Stimulated activated CD8-positive, alpha-beta memory T cell treated with anti-CD3 and anti-CD28 coated beads, Interleukin-7, amount 100 ng/mL, for 4 hours (primary cell): ENCODE measurements at places on chromosomes 16 and 17.

DNA sequence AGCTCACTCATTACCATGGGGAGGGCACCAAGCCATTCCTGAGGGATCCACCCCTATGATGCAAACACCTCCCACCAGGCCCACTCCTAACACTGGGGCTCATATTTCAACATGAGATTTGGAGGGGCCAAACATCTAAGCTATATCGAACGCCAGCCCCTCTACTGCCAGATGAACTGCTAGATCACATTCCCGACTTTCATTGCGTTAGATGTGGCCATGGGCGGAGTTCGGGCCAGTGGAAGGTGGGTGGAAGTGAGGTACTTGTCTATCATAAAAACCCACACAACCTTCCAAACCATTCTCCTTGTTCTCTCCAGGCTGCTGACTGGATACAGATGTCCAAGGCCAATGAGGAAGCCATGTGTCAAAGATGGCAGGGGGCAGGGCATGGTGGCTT is 27.0 kb upstream of the ANKRD40CL start:
- no peak for DNase-seq

GRCh38 chr17:63139356-63139755 is 173.3 kb downstream of the TANC2 start:
- DNase-seq = no peak

- DNase-seq = no peak
These were observed 84.4 kb downstream of the OR1D5 start for GRCh38 chr17:2978991-2979390.

DNA sequence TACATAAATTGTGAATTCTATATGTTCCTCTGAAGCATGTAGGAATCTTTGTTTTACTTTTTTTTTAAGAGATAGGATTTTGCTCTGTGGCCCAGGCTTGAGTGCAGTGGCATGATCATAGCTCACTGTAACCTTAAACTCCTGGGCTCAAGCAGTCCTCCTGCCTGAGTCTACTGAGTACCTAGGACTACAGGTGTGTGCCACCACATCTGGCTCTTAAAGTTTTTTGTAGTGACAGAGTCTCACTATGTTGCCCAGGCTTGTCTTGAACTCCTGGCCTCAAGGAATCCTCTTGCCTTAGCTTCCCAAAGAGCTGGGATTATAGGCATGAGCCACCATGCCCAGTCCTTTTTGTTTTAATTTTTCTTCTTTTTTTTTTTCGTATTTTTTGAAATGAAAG is 25.3 kb downstream of the IKZF3 start:
- no peak for DNase-seq

- peak; percentile 92 for DNase-seq
These were observed 47.6 kb downstream of the IL21R start for GRCh38 chr16:27449434-27450195.

DNA sequence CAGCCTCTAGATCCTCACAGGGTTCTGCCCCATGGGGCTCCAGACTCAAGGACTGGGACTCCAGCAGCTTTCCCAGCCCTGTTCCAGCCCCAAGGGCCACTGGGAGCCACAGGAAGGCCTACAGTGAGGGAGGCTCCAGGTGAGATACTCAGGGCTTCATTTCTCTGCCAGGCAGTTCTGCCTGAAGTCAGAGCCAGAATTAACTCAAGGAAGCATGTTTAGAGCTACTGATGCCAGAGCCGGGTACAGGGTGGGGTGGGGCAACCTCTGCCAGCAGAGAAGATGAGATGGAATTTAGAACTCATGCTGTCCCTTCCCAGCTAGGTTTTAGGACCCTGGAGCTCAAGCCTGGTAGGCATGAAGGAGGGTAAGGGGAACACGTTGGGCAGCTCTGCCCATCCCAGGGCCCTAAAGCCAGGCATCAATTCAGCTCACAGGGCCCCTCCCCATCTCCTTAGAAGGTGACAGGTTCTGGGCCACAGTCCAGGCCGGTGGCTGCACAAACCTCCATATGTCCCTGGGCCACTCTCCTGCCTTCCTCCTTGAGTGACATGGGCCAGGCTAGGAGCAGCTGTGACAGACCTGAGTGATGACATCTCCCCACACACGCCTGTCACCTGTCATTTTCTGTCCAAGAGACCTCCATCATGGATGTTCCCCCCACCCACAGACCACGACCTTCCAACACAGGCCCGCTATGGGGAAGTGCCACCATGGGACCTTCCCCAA is 24.5 kb upstream of the SPPL2C start:
- no peak for DNase-seq

GRCh38 chr16:48392407-48392806 is 7.2 kb upstream of the SIAH1 start:
- no peak for DNase-seq

DNA sequence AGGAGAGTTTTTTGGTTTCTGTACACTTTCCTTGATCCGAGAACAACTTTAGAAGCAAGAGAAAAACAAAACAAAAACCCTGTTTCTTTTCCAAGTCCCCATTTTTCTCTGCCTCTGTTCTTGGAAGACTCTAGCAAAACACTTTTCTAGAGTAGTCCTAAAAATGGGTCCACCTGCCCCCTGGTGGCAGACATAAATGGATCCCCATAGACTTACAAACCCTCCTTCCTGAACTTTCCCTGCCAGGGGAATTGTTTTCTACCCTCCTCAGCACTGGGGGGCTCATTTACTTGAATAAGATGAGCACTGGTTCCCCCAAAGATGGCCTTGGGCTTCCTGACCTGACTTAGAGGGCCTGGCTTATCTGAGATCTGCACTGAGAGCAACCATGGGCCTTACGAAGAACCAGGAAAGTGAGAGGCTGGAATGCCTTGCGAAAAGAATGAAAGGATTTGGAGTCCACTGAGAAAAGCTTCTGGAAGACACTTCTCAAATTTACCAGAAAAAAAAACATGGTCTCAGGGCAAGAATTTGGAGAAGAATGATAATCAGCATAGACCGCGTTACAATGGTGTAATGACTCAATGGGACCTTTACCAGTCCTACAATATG is 48.0 kb upstream of the CDYL2 start:
- no peak for DNase-seq

DNA sequence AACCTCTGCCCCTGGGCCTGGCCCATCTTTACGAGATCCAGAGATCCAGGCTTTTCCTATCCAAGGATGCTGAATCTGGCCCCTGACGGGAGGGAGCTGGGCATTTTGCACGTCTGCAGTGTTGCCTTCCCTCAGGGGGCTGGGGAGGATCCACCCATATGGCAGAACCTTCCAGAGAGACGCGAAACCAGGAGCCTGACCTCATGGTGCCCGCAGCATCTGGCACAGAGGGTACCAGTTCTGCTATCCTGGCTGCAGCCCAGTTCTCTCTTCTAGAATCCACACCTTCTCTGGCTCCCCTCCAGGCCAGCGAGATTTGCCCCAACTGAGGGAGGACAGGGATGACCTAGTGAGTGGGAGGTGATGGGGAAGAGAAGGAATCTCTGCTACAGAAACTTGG is 20.5 kb upstream of the ZNF652 start:
- no peak for DNase-seq

DNA sequence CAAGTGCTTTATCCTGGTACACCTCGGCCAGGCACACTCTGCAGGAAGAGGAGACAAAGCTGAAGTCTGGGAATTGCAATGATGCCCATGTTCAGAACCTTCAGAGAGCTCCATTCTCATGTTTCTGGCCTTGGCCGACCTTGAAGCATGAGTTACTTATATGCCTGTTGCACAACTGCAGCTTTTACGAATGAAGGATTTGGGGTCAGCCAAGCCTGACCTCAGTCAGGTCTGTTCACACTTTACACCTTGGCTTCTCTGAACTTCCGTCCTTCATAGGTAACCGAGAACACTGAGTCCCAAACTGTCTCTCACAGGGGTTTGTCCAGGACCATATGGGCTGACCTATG is 66.7 kb downstream of the GTF3C1 start:
- DNase-seq = no peak

GRCh38 chr16:57823836-57824235 is 21.5 kb upstream of the KIFC3 start:
- no peak for DNase-seq

GRCh38 chr17:77120868-77121267 is 19.9 kb upstream of the SEC14L1 start:
- DNase-seq = no peak

- no peak for DNase-seq
These were observed 11.1 kb downstream of the RAB40B start for GRCh38 chr17:82687375-82687861.

DNA sequence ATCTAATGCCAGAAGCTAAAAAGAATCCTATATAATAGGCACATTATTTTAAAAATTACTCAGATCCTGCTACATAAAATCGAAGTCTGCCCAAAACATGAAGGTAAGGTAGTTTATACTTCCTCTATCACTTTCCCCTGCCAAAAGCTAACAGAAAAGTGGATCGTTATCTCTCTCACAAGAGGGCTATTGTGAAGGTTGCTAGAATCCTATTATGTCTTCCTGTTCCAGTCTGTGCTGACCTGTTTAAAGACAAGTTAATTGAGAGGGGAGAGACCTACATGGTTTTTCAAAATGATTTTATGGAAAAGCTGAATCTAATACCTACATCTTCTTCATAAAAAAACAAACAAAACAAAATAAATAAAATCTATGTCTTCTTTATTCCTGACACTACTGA is 1410.9 kb upstream of the CDH8 start:
- DNase-seq = no peak

- DNase-seq = no peak
These were observed 349.6 kb downstream of the HAPSTR1 start for GRCh38 chr16:9441012-9441411.

GRCh38 chr16:66918355-66918754 is 330 bp downstream of the CDH16 start:
- no peak for DNase-seq

- no peak for DNase-seq
These were observed 1.5 kb upstream of the SREBF1 start for GRCh38 chr17:17837966-17838962.

DNA sequence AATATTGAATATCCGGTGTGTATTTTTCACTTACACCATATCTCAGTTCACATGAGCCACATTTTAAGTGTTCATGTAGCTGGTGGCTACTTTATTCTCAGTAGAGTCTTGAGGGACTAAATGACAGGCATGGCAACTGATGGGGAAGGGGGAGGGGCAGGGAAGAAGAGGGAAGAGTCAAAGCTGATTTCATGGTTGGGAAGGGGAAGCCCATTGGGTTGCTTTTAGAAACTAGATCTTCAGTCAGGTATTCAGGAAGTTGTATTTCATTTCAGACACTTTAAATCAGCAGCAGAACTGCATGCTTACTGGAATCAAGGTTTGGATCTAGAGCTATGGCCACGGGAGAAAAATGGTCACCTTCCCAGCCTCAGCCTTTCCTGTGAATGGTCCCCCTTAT is 2.9 kb upstream of the WIPI1 start:
- DNase-seq = no peak

DNA sequence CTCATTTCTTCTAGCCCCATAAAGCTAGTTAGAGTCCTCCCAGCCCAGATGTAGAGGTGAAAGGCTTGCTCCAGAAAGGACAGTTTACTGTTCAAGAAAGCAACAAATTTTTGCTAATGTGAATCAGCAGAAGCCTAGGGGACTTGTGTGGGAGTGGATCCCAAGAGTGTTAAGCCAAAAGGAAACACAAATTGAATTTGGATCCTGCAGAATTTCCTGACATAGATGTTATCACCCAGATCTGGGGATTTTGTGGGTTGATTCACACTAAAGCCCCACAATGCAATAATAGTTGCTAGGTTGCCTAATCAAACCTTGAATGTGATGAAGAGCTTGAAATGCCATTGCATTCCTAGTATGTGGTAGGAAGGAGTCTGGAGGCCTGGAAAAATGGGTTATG is 135.2 kb upstream of the HS3ST3A1 start:
- DNase-seq = no peak

GRCh38 chr16:31108035-31108793 is at the start of gene BCKDK:
Gene BCKDK, plus strand, starts transcription at chr16:31108386. Its CDS starts 838 bp downstream, at chr16:31109224.
- peak; percentile 61 for DNase-seq

DNA sequence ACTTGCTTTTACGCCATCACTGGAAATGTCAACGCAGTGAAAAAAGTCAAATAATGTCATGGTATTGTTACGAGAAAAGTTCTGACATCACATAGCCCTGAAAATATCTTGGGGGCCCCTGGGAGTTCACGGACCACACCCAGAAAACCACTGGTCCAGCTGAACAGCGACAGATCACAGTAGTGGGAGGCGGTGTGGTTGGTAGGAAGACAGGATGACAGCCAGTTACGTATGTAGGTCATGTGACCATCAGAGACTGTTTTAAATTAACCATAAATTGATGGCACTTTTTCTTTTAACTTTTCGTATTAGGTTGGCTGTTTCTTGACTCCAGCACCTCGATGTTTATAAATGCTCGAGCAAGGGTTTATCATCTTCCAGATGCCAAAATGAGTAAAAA is 11.9 kb downstream of the ERCC4 start:
- DNase-seq = no peak

GRCh38 chr17:77184474-77184873 is 43.7 kb downstream of the SEC14L1 start:
- no peak for DNase-seq

DNA sequence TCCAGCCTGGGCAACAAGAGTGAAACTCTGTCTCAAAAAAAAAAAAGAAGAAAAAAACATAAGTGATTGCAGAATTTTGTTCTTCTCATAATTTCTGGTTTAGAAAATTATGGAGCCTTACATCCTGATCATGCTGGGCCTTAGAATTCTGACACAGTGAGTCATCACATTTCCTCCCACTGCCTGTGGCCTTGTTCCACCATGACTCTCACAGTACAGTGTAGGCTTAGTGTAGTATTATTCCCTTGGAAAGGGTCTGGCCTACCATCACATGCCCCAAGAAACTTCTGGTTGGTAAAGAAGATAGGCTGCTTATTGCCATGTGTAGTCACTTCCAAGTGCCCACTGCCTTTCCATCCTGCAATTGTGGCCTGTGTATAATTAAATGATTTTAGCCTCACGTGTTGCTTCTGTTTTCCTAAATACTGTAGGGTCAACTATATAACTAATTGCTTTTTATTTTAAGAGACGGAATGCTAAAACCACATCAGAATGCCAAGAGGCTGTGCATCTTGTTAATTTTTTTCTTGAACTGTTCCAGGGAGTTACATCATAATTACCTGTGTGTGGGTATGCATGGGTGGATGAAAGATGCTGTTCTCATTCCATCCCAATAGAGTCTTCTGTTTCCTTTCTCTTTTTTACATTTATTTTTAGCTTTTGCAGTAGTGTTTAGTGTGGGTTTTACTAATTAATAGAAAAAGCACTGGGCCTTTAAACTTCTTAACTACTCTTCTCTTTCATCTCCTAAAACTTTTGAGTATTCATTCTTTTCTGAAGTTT is 25.9 kb downstream of the OGFOD1 start:
- no peak for DNase-seq

GRCh38 chr16:1343428-1344242 is 8.0 kb downstream of the TSR3 start:
- no peak for DNase-seq

DNA sequence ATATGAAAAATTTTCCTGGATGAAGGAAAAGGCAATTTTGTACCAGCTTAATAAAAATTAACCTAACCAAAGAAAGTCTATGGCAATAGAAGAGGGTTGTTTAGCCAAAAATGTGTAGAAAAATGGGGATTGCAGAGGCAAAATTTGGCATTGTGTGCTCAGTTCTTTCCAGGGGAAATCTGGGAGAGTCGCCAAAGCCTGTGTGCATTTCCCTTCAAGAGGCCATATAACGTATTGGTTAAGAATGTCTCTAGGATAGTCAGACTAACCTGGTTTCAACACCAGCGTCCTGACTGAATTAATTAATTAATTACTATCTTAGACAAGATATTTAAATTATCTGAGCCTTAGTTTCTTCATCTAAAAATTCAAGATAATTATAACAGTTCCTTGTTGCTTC is 44.8 kb upstream of the HLF start:
- no peak for DNase-seq
